T1000 (cell line): ENCODE measurements at places on chromosomes 16 and 17.

- no peak for DNase-seq
Measured at GRCh38 chr17:28216528-28216927, 102.5 kb upstream of the TMEM97 start.

- DNase-seq = peak; percentile 16
Measured at GRCh38 chr16:29710227-29711219, 31.5 kb downstream of the QPRT start.

- no peak for DNase-seq
Measured at GRCh38 chr17:41455236-41455635, 11.9 kb downstream of the KRT32 start.

GRCh38 chr16:31179219-31179746 is 656 bp upstream of the FUS start:
- no peak for DNase-seq

GRCh38 chr17:30805944-30806456 is 18.5 kb downstream of the CRLF3 start:
- no peak for DNase-seq

- no peak for DNase-seq
Measured at GRCh38 chr16:69934044-69934443, 17.1 kb upstream of the CLEC18A start.
